ENCODE measurements at places on chromosomes 3 and 15.

- DNase-seq, result peak; percentile 54
These were observed at the start of gene C3orf70 for GRCh38 chr3:185152410-185153170. TSS of gene C3orf70 (minus strand) at chr3:185153060. CDS start at chr3:185152823, 237 bp downstream.

- DNase-seq, result no peak
These were observed 26.5 kb upstream of the P2RY12 start for GRCh38 chr3:151410891-151411559.

DNA sequence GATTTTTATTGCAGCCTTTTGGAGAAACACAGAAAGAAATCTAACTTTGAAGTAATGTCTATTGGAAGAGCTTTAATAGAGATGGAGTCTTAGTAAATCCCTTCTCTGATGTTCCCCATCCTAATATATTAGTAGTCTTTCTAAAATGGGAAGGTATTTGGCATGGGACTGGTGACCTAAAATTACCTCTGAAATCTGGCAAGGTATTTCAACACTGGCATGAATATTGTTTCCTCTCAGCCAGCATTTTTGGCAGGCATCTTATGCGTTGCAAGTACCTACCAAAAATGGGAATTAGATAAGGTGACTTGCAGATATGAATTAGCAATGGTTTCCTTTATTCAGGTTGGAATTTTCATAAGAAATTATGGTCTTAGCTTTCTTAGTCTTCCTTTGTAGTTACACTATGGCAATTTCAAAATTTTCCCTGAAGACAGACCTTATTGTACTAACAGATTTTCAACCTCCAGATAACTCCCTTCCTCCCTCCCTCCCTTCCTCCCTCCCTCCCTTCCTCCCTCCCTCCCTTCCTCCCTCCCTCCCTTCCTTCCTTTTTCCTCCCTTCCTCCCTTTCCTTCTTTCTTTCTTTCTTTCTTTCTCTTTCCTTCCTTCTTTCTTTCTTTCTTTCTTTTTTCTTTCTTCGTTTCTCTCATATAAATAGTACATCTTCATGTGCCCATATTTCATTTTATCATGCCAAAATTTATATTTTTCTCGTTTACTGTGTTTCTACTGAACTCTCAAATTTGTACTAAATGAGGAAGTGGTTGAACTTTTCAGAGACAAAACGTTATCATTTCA is 168.2 kb upstream of the KCNMB2 start:
- DNase-seq, result no peak

DNA sequence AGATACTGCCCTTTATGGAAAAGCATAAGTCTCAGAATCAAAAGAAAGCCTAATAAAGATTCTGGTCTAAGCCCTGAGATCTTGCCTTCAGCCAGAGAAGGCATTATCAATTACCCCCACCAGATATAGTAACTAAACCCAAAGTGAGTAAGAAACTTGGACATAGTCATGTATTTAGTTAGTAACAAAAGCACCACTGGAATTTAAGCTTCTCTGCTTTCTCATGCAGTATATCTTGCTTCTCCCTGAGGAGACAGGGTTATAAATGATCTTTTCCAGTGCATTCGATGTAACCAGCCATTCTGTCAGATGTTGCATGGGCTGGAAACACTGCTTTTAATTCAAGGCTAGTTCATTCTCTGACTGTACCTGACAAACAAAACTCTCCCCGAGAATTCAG is 946.7 kb downstream of the NAALADL2 start:
- no peak for DNase-seq

- no peak for DNase-seq
These were observed 136.7 kb upstream of the TLE3 start for GRCh38 chr15:70234256-70234905.

DNA sequence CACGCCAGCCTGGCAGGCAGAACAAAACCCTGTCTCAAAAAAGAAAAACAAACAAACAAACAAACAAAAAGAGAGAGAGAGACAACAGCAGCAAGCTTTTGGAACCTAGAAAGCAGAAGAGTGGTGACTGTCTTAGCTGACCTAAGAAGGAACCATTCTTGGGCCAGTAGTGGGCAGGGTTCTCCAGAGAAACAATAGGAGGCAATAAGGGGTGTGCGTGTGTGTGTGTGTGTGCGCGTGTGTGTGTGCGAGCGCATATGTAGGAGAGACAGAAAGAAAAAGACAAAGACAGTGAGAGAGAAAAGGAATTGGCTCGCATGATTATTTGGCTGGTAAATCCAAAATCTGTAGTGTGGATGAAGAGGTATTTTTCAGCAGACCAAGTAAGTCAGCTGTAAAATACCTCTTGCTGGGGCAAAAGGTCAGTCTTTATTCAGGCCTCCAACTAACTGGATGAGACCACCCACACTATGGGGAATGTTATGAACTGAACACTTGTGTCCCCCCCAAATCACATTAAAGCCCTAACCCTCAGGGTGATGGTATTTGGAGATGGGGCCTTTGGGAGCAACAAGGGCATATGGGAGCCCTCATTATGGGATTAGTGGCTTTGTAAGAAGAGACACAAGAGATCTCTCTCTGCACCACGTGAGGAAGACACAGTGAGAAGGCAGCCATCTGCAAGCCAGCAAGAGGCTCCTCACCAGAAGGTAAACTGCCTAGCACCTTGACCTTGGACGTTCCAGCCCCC is 15.1 kb upstream of the BLM start:
- DNase-seq, result no peak

DNA sequence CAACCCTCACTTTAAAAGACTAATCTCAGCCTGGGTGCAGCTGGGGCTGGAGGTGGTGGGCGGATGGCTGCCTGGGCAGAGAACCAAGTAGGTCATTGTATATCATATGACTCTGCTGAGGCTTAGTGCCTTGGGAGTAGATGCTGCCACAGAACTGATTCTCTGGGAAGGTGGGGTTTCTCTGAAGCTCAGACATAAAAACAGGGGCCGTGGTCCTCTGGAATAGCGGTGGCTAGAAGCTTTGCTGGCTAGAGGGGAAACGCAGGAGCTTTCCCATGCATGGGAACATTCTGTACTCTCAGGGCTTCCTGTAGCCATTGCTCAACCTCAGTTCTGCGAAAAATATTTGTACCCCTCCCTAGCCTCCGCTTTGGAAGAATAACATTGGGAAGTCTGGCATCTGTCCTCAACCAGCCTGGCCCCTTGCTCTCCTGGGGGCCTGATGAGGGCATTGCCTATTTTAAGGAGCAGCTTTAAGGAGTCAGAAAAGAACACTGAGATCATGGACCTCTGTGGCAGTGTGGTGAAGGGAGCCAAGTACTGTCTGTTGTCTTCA is 14.7 kb downstream of the TIMP4 start:
- no peak for DNase-seq

DNA sequence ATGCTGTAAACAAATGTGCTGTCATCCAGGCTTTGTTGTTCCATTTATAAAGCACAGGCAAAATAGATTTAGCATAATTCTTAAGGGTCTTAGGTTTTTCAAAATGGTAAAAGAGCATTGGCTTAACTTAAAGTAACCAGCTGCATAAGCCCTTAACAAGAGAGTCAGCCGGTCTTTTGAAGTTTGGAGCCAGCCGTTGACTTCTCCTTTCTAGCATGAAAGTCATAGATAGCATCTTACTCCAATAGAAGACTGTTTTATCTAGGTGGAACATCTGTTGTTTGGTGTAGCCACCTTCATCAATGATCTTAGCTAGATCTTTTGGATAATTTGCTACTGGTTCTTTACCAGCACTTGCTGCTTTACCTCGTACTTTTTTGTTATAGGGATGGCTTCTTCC is 297.5 kb upstream of the DCBLD2 start:
- DNase-seq, result no peak

GRCh38 chr3:72769758-72770540 is 78.3 kb downstream of the SHQ1 start:
- DNase-seq, result no peak

DNA sequence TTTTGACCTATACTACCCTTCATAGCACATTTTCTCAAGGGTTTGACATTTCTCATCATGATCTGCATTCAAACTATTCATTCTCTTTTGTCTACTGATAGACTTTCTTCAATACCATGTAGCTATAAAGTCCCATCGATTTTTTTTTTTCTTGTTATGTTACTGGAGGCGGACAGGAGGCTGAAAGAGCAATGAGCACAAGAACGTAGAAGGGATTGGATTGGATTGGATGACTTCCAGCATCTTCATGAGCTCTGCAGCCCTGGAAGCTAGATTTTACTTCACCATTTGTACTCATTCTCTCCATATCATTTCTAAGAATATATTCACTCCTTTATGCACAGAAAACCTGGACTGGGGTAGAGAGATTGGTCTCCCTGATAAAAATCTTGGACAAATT is 43.2 kb downstream of the DUT start:
- no peak for DNase-seq

DNA sequence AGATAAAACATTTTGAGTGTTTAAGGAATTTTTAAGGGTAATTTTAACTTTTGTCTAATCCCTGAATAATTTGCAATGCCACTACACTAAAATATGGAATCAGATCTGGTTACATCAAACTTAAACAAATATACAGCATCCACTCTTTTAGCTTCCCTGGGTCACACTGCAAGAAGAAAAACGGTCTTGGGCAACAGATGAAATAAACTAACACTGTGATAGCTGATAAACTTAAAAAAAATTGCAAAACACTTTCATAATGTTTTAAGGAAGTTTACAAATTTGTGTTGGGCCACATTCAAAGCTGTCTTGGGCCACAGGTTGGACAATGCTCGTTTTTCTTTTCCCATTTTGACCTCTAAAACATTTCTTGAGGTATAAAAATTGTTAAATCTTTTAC is 34.3 kb downstream of the CCDC66 start:
- no peak for DNase-seq

Data from neuronal stem cell (in vitro differentiated cells).